ENCODE measurements at places on chromosomes 3 and 15.

DNA sequence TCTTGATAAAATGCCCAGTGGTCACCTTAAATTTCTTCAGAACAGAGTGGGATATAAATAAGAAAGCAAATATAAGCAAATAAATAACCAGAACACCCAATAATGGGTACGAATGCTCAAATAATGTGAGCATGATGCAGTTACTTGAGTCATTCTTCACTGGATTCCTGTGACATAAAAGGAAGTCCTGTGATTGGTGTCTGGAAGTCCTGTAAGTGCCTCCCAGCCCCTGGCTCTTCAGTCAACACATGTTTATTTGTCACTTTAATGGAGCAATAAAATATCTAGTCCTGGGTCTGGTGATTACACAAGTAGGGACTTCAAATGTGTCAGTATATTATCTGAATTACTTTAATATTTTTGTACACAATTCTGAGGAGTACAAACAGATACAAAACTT lies 30.4 kb downstream of the TMEM212 start:
- no peak for DNase-seq

- no peak for DNase-seq
Observed at GRCh38 chr3:125121246-125122010, 65.6 kb upstream of the HEG1 start.

DNA sequence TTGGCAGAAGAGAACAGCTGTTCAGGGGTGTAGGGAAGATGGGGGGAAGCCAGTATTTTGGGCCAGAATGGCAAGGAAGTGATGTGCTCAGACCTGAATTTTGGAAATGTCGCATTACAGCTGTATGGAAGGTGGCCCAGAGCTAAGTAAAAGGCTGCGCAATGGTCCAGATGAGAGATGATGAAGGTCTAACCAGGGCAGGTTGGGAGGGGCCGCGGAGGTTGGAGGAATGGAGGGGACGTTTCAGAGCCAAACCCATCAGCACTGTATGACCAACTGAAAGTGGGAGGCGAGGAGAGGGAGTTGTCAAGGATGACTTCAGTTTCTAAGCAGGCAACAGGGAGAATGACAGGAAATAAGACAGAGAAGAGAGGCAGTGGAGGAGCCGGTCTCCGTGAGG lies 60.8 kb downstream of the ADCY5 start:
- DNase-seq, result no peak

- DNase-seq, result no peak
Observed at GRCh38 chr3:26932752-26933151, 310.2 kb downstream of the LRRC3B start.

GRCh38 chr3:20574746-20575145 lies 388.7 kb upstream of the SGO1 start:
- no peak for DNase-seq

- DNase-seq, result no peak
Observed at GRCh38 chr3:101676216-101676764, 642 bp downstream of the ZBTB11 start.

- DNase-seq, result no peak
Observed at GRCh38 chr3:18346097-18346496, 79.0 kb downstream of the SATB1 start.

- no peak for DNase-seq
Observed at GRCh38 chr3:45207446-45207845, 18.6 kb downstream of the TMEM158 start.

- no peak for DNase-seq
Observed at GRCh38 chr15:81275711-81276392, 48.1 kb downstream of the STARD5 start.

- DNase-seq, result no peak
Observed at GRCh38 chr3:179840985-179841384, 188.1 kb downstream of the USP13 start.

DNA sequence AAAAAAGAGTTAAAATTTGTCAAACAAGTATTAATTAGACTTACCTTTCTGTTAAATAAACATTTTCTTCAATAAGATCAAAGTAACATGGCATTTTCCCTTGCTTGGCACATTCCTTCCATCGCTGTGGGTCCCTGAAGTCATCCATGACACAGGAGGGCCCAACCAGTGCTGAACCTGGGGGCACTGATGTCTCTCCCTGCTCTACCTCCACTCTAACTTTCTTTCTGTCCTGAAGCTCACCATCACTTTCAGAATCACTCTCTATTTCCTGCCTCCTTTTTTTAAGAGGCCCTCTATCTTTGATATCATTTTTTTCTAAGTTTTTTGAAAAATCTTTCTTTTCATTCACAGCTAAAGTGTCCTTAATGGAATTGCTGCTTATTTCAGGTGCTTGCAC lies 43.8 kb downstream of the SETD2 start:
- DNase-seq, result no peak

DNA sequence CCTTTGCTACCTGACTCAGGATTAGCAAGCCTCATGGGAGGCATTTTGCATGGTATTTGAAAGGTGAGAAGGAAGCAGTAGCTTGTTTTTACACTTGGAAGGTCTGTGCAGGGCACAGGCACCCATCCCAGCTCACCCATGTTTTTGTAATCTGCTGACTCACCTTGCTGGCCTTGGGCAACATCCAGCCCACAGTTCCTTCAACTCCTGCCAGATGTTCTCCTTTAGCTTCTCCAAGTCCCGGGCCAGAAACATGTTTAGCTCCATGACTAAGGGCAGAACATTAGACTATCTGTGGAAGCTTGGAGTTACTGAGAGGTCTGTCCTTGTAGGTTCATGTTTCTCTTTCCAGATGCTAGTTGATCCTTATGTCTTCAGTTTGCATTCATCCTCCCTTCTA lies 12.4 kb upstream of the ZNF770 start:
- DNase-seq, result no peak

DNA sequence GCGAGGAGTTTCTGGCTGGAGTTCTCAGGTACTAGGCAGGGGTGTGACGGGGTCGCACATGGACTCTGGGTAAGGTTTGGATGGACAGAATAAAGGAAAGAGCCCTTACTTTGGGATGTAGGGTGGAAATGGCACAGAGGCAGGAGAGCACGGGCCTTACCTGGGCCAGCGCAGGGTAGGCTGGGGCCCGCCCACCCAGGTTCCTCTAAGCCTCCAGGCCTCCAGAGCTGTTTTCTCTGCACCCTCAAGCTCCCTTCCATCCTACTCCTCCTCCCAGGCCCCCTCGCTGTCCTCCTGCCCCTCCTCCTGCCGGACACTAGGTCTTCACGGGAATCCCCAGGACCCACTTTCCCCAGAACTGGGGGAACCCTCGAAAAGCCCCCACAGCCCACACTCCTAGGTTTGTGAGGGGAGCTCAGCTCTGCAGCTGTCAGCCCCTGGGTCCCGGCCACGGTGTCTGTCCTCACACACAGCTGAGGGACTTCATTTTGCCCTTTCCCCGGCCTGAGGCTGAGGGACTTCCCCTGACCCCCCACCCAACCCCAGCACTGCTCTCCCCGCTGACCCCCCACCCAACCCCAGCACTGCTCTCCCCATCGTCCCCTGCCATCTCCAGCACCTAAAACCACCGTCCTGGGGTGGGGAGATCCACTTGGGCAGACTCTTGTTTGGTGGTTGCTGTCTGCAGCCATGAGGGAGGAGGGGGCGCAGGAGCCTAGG lies 53.0 kb upstream of the PCSK6 start:
- no peak for DNase-seq

DNA sequence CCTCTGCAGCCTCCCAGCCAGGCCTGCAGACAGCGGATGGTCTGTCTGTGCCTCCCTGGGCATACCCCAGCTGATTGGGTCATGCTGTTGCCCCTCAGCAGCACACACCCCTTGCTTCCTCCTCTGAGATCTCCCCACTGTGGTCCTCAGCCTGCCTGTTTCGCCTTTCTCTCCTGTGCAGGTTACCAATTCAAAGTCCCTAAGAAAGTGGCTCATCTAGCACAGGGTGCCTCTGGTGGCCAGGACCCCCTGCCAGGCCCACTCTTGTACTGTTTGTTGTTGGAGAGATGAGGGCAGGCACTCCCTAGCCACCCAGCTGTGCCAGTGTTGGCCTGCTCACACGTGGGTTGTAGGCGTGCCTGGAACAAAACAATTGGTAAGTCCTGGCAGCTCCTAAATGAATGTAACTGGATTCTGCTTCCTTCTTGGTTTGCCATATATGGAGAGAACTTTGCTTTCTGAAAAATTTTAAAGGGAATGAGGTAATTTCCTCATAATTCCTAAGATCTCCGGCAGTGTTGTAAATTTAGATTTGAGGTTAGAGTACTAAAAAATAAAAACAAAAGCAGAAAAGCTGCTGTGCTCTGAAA lies 213.2 kb upstream of the IL12A start:
- no peak for DNase-seq

DNA sequence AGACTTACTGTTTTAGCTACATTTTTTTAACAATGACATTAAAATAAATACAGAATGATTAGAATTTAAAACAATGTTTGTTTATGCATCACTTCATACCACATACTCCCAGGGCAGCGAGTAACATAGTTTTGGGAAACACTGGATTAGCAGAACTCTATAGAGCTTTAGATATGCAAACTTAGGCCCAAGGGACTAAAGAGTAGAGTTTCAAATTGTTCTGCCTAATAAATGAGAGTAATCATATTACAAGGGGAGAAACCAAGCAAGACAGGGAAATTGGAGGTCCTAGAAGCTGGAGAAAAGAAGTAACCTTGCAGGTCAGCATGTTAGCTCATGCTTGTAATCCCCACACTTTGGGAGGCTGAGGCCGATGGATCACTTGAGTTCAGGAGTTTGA lies 3.6 kb upstream of the DAZL start:
- no peak for DNase-seq

- DNase-seq, result no peak
Observed at GRCh38 chr3:76958274-76958673, 81.6 kb upstream of the ROBO2 start.

- no peak for DNase-seq
Observed at GRCh38 chr15:61158504-61159407, 70.3 kb downstream of the RORA start.

DNA sequence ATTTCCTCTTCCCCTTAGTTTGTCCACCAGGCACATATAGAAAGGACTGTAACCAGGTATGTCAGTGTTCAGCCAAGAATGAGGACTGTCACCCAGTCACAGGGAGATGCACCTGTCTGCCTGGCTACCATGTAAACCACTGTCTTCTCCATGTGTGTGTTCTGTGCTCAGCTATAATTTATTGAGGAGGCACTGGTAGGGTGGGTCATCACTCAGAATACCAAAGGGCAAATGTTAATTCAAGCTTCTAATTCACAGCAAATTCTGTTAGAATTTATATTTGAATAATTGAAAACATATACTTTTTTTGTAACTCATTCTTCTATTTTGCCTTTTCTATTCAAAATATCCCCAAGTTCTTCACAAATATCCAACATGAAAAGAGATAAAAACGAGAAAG lies 780.4 kb downstream of the MECOM start:
- no peak for DNase-seq

GRCh38 chr3:25448750-25449692 lies 21.0 kb downstream of the RARB start:
- DNase-seq, result no peak

DNA sequence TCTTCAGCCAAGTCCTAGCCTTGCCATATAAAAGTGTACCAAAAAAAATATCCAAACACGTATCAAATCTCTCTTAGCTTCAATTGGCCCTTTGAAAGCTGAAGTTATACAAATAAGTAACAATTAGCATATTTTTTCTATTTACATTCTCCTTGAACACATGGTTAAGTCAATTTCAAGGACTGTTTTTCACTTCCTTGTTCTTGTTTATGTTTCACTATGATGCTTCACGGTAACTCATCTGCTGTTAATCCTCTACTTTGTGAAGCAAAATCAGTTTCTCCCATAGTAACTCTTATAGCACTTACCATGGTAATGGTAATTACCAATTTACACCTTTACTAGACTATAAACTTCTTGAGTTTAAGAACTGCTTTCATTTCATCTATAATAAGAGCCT lies 10.6 kb upstream of the SPRED1 start:
- DNase-seq, result no peak

DNA sequence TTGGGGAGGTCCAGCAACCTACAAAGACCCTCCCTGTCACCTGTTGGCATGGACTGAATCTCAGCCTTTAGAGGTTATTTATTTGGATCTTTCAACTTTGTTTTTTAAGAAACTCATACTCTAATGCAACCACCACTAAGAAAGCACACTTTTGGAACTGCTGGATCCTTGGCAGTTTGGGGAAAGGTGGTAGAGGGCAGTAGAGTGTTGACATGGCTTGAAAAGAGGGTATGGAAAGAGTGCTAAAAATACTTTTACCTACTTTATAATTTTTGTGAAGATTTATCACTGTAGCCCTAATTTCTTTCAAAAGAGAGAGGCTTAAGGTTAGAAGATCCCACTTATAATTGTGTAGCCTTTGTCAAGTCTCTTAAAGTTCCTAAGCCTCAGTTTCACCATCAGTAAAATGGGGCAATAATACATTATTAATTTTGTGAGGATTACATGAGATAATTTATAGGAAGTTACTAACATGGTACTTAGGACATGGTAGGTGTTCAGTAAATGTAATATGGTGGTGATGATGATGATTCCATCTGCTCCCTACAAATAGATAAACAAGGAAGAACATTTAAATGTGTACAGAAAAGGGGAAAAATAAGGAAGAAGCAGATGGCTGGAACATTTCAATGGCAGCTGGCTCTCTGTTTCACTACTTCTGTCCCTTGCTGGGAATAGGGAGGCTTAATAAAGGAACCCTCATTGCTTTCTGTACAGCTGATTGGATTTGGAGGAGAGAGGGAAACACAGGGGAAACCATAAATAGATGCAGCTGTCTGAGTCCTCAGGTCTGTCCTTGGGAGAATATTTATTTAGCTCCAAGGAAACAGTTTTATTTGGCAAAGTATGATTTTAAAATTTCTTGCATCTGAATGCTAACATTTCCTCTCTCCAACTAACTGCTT lies 208.4 kb upstream of the ADAMTS9 start:
- peak; percentile 14 for DNase-seq

- no peak for DNase-seq
Observed at GRCh38 chr3:64247991-64248646, 22.9 kb upstream of the PRICKLE2 start.

DNA sequence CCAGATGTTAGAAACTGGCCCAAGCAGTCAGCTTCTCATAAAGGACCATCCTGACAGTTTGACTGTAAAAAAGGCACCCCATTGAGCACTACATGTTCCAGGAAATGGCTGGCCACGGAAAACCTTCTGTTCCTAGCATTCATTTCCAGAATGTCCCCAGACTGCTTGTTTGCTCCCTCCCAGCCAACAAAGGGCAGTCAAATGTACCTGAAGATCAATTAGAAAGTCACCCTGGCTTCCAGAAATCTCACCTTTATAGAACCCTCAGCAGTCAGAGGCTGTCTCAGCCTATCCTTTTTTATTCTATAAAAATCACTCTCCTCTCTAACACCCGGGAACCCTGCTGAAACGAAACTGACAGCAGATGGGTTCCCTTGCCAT lies 784 bp upstream of the SAMMSON start:
- no peak for DNase-seq

DNA sequence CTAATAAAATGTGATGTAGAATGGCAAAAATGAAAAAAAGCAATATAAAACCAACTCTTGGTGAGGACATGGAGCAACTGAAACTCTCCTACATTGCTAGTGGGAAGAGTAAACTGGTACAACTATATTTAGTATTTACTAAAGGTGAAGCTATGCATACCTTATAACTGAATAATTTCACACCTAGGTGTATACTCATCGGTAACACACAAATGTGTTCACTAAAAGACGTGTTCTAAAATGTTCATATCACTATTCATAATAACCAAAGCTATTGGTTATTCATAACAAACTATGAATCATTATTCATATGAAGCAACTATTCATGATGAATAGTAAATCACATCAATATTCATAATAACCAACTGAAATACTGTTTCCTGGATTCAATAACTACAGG lies 1030.3 kb downstream of the ROBO2 start:
- no peak for DNase-seq
